ENCODE measurements at places on chromosomes 2 and 18.
A peak's percentile ranks its signal among the peaks of the same experiment; 100 is the strongest.

DNA sequence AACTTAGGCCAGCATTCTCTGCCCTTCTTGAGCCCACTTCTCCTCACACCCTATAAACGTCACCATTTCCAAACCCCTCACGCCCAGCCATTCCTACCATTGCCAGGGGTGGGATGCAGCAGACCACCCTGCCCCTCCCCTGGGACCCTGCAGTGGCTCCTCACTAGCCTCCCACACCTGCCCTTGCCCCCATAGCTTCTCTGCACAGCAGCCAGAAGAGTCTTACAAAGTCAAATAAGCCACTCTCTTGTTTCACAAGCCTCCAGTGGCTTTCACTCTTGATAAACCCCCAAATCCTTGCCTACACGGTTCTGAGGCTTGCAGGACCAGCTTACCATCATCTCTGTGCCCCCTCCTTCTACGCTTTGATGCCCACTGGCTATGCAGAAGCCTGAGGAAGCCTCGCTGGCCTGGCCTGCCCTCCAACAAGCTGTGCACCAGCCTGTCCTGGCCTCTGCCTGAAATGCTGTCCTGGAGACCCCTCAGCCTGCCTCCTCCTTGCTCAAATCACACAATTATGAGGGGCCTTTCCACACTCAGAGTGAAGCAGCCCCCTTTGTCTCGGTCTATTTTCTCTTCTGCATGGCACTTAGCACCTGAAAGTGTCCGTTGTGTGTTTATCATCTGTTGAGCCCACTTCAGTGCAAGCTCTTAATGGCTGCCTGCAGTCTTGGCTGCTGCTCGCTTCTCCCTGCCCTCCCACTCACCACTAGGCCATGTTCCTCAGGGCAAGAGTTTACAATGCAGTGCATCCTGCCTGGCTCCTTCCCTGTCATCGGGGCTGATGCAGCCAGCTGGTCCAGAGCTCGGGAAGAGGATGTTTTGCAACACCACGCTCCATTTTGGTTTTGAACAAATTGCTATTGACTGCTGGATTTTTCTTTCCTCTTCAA, 82.6 kb upstream of the RGPD5 start:
- no peak for DNase-seq

DNA sequence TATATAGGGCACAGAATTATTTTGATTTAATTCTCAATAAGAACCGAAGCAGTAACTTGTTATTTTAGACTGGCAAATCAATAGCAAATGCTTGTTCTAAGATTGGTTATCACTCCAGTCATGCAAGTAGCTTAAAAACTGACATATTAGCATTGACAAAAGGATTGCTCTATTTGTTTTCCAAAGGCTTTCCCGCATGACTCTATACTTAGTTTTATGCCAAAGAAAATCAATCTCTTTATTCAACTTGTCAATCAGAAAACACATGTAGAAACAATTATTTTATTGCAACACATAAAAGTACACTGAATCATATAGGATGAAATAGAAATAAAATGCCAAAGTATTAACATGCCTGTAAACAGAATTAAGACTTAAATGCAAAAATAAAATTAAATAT, 108.4 kb downstream of the AFF3 start:
- no peak for DNase-seq

DNA sequence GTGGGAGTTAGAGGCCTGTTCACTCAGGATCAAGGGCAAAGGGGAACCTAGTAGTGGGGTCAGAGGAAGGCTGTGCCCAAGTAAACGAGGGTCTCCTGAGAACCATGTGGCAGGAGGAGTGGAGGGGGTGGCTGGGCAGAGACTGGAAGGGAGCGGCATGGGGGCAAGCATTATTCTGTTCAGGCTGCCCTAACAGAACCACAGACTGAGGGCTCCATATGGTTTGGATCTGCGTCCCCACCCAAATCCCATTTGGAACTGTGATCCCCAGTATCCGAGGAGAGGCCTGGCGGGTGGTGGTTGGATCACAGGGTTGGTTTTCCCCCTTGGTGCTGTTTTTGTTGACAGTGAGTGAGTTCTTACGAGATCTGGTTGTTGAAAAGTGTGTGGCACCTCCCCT, 287.0 kb downstream of the PHLPP1 start:
- DNase-seq, result no peak

DNA sequence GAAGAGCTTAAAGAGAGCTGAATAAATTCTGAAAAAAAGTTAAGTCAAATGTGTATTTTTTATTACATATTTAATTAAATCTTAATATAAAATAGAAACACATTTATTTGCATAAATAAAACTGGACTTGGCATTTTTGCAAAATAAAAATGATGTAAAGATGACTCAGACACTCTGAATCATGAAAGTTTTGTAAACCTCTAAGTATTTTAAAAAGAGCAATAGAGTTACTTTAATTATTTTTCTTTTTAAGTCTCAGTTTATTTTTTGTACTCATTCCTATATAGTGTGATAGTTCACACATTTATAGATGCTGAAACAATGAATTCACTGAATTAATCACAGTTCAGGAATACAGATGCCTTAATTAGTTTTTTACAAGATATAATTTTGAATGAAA, 109.9 kb upstream of the DTNA start:
- DNase-seq, result no peak

GRCh38 chr2:105328281-105329196, 996 bp downstream of the TGFBRAP1 start:
- peak; percentile 28 for DNase-seq

DNA sequence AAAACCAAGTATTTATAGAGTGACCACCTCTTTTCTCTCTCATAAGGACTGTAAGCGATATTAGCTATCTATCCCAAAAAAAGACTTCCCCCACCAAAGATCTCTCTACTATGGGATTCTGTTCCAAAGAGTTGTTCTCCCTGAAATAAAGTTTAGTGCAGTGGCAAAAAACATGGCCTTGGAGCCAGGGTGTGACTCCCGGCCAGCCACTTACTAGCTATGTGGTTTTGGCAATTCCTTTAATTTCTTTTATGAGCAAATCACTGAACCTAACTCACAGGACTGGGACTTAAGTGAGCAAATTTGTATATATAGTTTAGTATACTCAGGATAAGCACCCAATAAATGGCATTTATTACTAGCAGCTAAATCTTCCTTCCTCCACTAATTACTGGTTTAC, 42.6 kb downstream of the SESTD1 start:
- DNase-seq, result no peak
